ENCODE measurements at places on chromosomes 4 and X.
A peak's percentile ranks its signal among the peaks of the same experiment; 100 is the strongest.

- no peak for DNase-seq
These were observed 2.5 kb downstream of the CXorf38 start for GRCh38 chrX:40644821-40645358.

GRCh38 chr4:179605196-179605595 is 2163.0 kb upstream of the AGA start:
- DNase-seq = no peak

DNA sequence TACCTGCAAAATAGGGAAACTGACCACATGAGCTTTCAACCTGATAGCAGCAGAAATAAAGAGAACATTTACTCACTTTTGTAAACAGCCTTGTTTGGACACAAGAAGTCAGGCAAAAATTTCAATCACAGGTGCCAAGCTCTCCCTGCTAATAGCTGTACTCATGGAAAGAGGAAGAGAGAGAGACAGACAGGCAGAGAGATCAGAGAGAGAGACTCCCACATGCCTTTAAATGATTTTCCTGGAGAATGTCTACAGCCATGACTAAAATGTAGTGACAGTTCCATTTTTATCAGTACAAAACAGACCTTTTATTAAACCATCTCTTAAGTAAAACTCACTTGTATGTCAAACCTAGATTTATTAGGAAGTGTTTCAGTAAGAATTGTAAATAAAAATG is 752.9 kb downstream of the TRAM1L1 start:
- DNase-seq = no peak

DNA sequence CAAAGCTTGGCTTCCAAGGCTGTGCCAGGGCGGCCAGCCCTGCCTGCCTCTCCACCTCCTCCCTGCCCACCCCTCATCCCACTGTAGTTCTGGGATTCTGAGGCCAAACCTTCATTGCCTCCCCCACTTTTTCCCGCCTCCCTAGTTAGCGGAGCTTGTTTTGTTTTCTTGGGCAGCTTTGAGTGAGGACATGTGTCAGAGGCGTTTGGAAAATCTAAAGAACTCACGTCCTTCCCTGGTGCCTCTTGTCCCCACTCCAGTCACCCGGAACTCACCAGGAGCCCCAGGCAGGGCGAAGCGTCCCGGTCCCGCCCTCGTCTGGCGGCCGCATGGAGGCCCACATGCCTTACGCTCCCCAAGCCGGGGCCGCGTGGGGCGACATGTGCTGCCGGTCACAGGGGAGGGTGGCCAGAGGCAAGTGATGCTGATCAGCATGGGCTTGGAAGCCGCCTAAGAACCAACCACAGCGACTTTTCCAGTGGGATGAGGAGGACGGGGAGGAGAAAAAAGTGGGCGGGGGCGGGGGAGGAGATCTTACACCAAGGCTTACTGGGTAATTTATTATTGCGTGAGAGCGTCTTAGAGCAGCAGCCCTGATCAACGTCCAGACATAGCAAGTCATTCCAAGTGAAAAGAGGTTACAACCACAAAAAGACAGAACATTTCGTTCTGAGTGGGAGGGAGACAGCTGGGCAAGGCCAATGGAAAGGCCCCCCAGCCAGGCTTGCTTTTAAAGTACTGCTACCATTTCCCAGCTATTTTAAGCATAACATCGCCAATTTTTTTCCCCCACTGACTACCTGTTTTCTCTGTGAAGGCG is 48.5 kb downstream of the PRPS1 start:
- DNase-seq = peak; percentile 45

DNA sequence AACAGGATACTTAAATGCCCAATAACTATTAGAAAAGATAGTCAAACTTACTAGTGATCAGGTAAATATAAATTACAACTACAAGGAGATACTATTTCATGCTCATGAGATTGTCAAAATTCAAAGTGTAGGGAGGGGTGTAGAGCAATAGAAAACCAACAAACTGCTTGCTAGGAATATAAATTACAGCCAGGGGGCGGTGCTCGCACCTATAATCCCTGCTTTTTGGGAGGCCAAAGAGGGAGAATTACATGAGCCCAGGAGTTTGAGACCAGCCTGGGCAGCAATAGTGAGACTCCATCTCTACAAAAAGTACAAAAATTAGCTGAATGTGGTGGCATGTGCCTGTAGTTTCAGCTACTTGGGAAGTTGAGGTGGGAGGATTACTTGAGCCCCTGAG is 556.5 kb upstream of the NR3C2 start:
- DNase-seq = peak; percentile 19

GRCh38 chr4:27684610-27685011 is 824.0 kb downstream of the STIM2 start:
- DNase-seq = peak; percentile 68

Data from glutamatergic neuron (in vitro differentiated cells).